ENCODE measurements at places on chromosomes 16 and 17.

- DNase-seq, result no peak
Observed at GRCh38 chr16:12026741-12027490, 50.4 kb downstream of the SNX29 start.

- DNase-seq, result no peak
Observed at GRCh38 chr17:12227547-12227946, 206.9 kb downstream of the MAP2K4 start.

DNA sequence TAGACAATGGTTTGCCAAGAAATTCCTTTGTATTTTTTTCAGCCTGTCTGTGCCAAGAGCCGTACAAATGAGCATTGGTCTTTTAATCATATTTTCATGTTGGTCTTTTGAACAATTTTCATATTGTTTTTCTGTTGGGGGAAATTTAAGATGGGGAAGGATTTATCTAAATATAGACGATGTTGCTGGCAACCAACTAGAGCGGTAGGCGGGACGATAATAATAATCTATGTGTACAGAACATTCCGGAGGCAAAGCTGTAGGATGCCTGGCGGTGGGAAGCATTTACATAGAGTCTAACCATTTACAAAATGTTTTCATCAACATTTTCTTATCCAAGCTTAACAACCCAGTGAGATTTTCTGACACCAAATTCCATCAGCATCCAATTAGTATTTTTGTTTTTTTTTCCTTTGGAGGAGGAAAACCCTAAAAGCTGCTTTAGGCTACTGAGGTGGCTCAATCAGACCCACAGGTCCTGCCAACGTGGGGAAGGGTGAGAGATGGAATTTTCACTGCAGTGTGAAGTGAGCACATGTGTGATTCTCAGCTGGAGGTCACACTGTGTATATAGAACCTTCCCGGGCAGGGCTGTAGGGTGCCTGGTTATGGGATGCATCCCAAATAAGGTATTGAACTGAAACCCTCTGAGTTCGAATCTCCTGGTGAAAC lies 11.7 kb upstream of the SEC14L1 start:
- DNase-seq, result no peak

DNA sequence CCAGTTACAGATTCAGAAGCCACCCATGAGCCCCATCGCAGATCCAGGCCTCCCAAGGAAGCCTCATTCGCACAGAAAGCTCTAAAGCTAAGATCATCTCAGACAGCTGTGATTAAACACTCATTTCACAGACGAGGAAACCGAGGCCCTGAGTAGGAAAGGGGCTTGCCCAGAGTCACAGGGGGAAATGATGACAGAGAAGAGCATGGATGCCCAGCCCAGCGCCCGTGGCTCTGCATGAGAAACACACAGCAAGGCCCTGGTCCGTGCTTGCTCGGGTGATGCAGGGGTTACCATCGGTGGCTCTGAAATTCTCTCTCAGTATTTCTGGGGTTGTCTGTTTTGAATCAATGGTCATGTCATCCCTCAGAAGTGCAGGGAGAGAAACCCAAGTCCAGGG lies 109.6 kb downstream of the C16orf78 start:
- no peak for DNase-seq

GRCh38 chr17:80781807-80782277 lies 209.8 kb upstream of the CHMP6 start:
- no peak for DNase-seq

DNA sequence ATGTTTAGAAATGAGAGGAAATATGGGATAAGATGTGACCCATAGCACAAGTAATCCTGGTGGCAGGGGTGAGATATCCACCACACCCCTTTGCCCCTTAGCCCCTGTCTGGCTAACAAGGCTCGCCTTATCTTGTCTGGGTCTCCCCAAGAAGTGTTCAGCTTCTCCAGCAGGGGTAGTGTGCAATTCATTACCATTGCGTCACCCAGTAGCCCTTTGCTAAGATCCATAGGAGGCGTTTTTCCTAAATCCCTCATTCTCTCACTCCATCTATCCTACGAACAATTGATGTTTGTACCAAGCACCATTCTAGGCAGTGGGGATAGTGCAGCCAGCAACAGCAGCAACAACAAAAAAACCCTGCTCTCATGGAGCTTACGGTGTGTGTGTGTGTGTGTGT lies 30.8 kb downstream of the CCDC42 start:
- no peak for DNase-seq

- DNase-seq, result no peak
Observed at GRCh38 chr17:74512036-74512435, 19.2 kb downstream of the CD300LB start.

GRCh38 chr16:73568769-73569168 lies 520.8 kb upstream of the ZFHX3 start:
- no peak for DNase-seq

- no peak for DNase-seq
Observed at GRCh38 chr16:3889059-3889458, 8.5 kb upstream of the CREBBP start.

DNA sequence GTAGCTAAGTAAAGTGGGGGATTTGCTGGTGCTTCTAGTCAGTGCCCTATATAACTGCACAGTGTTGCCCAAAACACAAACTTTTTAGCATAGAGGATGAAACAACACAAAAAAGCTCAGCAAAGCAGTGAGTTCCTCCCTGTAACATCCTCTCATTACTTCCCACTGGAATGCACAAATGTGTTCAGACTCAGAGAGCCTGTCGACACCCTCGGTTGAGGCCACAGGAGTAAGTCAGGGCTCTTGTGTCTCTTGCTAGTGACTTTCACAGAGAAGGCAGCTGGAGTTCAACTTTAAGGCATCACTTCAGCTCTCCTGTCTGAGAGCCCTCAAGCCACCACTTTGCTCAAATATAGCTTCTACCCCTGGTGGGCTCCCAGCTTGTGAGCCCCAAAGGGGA lies 107.2 kb upstream of the NETO2 start:
- no peak for DNase-seq

DNA sequence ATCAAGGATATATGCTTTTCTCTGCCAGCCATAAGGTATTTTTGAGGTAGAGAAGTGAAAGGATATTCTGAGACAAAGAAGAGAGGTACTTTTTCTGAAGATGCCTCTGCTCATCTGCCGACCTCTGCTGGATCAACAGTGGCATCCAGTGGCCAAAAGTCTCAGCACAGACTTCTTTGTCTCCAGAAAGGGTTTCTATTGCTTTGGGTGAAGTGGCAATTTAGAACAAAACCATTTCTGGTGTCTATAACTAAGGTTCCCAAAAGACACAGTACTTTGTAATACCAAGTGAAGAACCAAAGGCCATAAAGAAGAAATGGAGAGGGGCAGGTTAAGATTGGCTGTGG lies 155.2 kb upstream of the C17orf78 start:
- DNase-seq, result no peak

- peak; percentile 60 for DNase-seq
Observed at GRCh38 chr16:75087375-75087979, 29.1 kb downstream of the LDHD start.

- DNase-seq, result no peak
Observed at GRCh38 chr17:14510136-14510535, 209.3 kb downstream of the HS3ST3B1 start.

- DNase-seq, result no peak
Observed at GRCh38 chr17:32396343-32396742, 46.4 kb downstream of the ZNF207 start.

GRCh38 chr16:1766231-1766630 lies 5.1 kb downstream of the NME3 start:
- DNase-seq, result no peak

GRCh38 chr16:24372824-24373223 lies 116.7 kb downstream of the CACNG3 start:
- no peak for DNase-seq

- no peak for DNase-seq
Observed at GRCh38 chr16:65515193-65515592, 393.3 kb upstream of the CDH11 start.

DNA sequence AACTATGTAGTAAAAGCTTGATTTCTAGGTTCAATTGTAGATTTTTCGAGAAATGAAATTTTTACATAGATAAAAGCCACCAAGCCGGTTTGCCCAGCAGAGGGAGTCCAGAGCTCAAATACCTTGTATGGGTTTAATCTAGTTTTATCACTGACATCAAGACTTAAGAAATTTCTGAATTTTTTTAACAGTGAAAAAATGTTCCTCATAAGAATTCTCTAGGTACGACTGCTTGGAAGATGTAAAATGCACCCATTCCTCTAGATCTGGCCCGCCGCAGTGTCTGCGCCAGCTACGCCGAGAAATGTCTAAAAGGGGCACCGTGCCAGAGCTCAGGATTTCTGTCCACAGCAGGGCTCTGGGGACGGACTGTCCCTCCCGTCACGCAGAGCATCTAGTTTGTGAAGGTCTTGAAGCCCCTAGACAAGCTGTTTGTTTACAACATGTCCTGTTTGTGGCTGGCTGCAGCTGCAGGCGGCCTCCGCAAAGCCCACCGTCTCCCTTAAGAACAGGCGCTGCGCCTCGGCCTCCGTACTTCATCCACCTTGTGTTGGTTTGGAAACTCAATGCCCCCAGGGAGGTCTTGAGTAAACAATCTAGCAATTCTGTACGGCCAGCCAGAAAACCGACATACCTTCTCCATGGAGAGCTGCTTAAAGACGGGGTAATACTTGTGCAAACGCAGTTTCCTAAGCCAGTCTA lies 24.8 kb downstream of the MAP1LC3B start:
- peak; percentile 29 for DNase-seq

- peak; percentile 25 for DNase-seq
Observed at GRCh38 chr16:15925631-15926030, 23.8 kb upstream of the ABCC1 start.

GRCh38 chr17:44197980-44198720 lies 1.5 kb downstream of the ATXN7L3 start:
- no peak for DNase-seq

DNA sequence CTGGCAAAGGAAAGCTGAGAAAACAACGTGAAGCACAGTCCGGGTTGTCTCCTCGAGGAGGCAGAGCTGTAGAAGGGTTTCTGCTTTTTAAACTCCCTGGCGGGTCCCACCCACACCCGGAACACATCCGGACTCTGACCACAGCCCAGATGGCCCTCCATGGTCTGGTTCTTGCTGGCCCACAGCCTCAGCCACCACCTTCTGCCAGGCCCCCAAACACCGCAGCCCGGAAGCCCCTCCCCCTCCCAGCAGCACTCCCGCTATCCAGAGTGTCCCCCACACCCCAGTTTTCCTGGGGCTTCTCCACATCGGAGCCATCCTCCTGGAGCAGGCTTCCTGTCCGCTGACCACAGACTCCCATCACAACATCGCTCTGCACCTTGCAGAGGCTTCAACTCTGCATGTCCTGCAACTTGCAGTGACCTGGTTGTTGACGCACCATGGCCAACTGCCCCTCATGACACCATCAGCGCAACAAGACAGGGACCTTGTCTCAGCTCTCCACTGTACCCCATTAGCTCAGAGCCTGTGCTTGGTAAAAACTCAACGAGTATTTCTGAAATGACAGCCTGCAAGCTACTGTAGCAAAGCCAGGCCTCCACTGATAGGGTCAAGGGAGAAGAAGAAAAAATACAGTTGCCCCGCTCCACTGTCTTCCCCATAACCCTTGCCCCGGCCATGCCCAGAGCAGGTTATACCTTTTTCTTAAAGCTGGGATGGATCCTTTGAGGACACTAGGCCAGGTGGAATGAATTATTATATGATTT lies 129.8 kb downstream of the C16orf78 start:
- no peak for DNase-seq

DNA sequence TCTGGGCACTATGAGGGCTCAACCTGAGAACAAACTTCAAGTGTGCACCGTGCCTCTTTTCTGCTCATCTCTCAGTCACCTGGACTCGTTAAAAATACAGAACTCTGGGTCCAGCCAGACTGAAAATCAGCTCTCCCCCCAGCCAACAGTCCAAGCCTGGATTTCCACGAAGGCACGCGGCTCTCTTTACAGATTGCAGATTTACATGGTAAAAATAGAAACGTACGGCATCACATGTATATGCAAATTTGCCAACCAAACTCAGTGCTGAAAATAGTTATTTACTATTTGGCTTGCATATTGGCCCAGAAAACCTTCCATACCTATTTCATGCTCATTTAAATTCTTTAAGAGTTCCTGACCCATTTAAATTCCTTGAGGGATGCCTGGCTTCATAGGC lies 315.8 kb downstream of the MAF start:
- no peak for DNase-seq

DNA sequence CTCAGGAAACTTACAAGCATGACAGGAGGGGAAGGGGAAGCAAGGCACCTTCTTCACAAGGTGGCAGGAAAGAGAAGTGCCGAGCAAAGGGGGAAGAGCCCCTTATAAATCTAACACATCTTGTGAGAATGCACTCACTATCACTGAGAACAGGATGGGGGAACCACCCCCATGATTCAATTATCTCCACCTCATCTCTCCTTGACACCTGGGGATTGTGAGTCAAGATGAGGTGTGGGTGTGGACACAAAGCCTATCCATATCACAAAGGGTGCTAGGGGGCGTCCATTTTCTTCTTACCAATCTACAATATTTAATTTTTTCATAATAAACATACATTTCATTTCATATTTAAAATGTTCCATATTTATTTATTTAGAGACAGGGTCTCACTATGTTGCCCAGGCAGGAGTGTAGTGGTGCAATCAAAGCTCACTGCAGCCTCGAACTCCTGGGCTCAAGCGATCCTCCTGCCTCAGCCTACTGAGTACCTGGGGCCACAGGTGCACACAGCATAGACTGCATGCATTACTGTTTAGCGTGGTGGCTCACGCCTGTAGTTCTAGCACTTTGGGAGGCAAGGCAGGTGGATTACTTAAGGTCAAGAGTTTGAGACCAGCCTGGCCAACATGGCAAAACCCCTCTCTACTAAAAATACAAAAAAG lies 26.5 kb upstream of the FAAP100 start:
- no peak for DNase-seq

DNA sequence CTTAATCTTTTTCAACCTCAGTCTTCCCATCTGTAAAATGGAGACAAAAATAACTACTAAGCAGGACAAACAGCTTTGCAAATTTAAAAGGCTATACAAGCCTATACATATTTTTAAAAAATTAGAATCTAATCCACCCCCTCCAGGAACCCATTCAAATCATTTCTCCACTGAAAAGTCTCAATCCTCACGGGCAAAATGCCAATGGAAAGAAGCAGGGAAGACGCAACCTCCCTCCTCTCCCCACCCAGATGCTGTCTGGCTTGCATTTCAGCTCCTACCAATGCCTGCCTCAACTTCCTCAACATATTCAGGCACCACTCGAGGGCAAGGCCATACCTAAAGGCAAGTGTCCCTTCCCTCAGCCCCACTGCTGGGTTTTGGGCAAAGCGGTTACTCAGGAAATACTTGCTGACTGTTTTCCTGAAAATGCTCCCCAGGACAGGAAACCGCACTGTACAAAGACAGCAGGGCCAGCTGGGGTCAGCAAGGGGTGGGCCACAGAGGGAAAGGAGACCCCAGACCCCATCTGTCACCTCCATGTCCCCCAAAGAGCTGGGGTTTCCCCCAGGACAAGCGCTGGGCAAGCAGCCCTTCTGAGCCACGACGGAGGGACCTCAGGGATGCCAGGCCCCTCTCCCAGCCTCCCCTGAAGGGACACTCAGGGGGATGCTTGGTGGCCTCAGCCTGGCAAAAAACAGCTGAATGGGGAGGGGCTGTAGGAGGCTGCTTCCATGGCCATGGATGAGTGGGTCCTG lies 47.7 kb upstream of the DOC2B start:
- DNase-seq, result no peak

DNA sequence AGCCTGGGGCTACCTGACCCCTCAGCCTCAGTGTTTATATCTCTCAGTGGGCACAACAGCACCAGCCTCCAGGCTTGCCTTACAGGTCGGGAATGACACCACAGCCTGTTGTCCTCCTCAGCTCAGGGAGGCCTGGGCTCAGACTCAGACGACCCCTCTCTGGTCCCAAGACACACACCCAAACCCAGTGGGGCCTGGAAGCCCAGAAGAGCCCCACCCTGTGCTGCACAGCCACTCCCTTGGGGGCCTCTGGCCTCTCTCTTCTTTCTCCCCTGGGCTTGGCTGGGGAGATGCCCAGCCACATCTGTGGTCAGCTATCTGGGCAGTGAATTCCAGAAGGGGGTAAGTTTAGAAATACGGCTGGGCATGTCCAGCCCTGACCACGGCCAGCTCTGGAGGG lies 2.4 kb downstream of the NATD1 start:
- DNase-seq, result no peak

Data from HepG2 (cell line).